Posterior cingulate gyrus (tissue), 11 donors: ENCODE measurements at places on chromosomes 6 and 20.
A peak's percentile ranks its signal among the peaks of the same experiment; 100 is the strongest.

DNA sequence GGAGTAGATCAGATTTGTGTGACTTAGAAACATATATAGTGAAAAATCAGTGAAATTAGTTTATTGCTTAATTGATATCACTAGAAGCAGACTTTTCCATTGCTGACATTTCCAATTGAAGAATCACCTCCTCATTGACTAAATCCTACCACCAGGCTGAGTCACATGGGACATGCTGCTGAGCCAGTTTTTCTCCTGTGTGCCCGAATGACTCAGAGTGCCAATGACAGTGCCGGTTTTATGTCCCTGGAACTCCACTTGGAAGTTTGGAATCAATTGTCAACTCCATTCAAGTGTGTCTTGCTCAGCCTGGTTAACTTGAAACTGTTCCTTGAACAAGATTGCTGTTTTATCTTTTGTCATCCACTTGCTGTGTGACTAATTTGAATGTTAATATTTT lies 316.1 kb upstream of the PRDM1 start:
- no peak for DNase-seq

- DNase-seq: no peak
Measured at GRCh38 chr6:3304500-3305215, 45.9 kb downstream of the PSMG4 start.

DNA sequence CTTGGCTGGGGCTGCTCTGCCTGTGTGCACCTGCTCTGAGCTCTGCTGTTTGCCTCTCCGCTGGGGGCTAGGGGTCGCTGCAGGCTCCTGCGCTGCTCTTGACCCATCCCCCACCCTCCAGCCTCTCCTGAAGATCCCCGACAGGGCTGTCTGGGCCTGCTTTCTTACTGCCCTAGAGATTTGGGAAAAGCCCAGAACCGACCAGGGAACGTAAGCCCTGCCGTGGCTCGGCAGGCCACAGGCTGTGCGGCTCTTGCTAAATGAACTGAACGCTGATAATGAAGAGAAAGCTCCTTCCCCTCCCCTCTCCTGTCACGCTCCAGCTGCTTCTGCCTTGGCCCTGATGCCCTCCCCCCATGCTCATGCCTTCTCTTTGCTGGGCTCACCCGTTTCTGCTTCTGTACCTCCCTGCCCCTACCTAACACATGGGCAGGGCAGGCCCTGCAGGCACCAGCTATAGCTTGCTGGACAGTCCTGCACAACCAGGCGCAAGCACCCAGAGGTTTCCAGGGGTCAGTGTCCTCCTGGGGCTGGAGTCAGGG lies 32.0 kb upstream of the PCMTD2 start:
- peak; percentile 91 for DNase-seq

DNA sequence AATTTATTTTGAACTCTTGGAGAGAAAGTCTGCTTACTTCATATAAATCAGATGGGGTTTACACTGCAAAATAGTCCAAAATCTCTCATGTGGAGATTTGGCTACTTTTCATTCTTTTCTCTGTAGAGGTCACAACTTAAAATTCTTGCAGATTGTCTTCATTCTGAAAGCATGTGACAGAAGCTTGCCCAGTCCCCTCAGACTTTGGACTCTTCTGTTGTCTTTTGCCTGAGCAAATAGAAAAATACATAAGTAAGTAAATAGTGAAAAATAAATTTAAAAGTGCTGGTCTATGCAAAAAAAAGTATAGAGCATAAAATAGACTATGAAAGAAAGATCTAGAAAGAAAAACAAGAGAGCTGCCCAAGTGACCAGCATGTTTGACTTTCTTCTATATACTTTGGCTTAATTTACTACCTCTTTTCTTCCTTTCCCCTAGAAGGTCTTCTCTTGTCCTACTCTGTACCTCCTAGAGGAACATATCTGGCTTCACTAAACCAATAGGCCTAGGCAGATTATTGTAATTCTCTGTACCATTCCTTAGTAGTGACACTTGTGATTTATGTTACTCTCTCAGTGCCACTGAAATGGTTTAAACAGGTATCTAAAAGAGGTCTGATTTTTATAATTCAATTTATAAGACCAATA lies 260.9 kb downstream of the TENT5A start:
- DNase-seq: no peak

DNA sequence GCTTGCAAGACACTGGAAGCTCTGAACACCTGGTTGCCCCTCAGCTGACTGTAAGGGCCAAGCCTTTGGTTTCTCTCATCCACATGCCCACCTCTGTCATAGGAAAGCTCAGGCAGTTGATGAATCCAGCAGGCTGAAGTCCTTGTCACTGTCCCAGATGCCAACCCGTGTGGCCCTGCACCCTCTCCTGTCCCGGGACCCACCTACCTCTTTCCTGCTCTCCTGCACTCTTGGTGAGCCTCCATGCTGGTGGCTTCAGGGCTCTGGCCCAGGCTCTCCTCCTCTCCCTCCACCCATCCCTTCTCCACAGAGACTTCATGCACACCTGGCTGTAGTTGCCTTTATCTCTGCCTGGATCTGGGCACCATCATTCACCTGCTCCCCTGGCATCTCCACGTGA lies 4.0 kb upstream of the GID8 start:
- DNase-seq: no peak

DNA sequence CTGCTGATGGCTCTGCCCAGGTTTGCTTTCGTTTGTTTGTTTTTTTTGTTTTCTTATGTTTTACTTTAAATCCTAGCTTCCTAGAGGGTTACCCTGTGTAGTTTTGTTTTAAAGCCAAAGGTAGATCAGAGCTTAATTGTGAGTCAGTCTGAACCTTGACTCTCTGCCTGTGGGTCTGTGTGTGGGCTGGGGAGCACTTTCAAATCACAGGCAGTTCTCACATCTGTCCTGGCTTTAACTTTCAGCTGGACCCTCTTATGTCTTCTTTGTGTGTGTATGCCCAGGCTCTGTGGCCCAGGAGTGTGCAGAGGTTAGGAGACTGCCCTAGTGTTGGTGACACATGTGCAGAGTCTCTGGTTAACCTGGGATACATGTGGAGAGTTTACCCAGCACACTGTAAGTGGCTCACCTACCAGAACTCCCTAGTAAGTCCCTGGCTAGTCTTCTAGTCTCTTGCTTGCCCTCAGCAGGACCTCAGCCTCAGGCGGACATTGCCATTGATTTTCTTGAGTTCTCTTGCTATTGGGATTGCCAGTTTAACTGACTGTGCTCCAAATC lies 19.0 kb downstream of the HIVEP1 start:
- DNase-seq: no peak

DNA sequence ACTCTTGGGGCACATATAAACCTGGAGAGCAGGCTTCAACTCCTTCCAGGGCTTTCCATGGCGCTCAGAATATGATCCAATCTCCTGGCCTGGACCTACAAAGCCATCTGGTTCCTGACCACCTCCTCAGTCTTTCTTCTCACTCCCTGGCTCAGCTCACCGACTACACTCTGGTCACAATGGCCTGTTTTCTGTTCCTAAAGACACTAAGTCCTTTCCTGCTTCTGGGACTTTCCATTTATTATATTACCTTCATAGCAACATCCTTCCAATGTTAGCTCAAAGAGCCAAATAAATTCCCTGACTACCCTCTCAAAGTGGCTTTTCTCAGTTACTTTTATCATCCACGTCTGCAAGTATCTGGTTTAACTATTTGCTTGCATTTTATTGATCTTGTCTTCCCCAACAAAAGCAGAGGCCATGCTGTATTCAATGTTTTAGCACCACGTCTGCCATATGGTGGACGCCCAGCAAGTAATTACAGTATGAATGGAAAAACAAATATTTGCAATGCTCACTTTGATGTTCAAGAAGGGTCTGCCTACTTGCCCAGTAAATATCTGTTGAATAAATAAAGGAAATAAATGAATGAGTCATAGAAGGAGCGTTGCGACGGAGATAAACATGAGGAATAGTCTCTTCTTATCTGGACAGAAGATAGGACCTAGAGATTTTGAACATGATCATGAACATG lies 328.4 kb downstream of the ESR1 start:
- no peak for DNase-seq

GRCh38 chr6:19839237-19839546 lies 2.0 kb downstream of the ID4 start:
- DNase-seq: no peak

DNA sequence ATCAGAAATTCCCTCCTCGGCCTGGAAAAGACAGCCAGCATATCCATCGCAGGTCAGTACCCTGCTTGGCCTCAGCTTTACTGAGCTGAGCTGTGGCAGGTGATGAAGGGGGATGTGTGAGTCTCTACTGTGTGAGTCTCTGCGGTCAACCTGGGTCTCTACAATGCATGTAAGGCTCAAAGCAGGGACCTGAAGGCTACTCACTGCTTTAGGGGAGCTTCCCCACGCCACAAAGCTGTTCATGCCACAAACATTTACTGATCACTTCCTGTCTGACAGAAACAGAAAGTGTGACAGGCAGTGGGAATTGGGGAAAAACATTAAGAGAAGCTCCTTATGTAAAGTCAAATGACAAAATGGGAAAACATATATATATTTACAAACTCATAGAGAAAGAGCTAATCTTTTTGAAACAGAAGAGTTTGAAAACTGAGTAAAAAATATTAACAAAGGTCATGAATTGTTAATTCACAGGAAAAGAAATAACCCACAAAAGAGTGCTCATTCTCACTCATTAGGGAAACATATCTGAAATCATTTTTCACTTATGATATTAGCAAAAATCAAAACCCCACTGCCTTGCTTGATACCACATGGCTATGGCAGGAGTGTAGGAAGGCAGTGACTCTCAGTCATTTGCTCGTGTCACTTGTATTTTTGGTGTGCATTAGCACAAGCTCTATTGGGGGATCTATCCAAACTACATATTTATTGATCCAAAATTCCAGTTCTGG lies 5.8 kb downstream of the BTN3A3 start:
- no peak for DNase-seq

DNA sequence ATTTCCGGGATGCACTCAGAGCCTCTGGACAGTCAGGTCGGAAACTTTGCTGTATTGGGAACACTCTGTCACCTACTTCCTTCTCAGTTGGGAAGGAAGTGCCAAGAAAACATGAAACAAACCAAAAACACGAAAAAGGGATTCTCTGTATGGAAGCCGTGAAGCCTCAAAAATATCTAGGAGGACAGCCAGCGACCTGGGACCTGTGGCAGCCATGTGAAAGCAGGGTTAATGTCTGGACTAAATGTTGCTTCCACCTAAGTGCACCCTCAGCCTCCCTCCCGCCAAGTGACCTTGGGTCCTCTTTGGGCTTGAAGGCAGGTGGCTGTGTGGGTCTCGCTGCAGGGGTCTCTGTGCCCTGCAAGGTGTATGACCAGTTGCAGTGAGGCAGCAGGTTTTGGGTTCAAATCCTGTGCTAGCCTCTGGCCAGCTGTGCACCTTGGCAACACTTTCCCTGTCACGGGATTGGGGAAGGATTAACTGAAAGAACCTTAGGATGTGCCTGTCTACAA lies 851 bp downstream of the MAVS start:
- DNase-seq: no peak

DNA sequence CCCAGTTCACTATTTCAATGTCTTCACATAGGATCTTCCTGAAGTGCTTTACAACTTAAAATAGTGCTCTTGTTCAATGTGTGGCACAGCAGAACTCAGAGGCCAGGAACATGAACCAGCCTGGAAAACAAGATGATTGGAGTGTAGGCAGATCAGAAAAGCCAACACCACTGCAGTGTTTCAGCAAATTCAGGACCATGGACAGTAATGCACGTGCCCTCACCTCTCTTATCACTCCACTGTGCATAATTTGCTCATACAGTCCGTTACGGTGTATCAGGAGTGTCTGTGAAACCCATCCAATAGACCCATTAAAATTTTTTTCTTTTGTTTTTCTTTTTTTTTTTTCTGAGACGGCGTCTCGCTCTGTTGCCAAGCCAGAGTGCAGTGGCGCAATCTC lies 27.6 kb upstream of the HACE1 start:
- DNase-seq: no peak

GRCh38 chr6:49524541-49524940 lies 24.8 kb downstream of the GLYATL3 start:
- no peak for DNase-seq

DNA sequence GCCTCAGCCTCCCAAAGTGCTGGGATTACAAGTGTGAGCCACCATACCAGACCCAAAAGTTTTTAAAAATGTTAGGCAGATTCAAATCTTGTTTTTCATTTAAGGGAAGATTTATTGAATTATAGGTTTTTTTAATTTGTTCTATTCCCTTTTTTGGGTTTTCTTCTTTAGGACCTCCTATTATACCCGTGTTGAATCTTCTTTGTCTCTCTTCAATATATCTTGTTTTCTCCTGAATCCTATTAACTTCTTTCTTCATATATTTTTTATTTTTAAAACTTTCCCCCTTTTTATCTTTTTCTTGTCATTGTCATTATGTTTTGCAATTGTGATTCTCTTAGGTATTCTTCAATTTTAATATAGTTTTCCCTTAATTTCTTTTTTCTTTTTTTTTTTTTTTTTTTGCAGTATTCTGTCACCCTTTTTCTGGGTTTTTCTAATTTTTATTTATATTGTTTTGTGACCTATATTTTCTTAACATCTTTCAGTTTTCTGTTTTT lies 45.9 kb upstream of the NOP56 start:
- DNase-seq: no peak

- DNase-seq: no peak
Measured at GRCh38 chr6:12170351-12171092, 119.6 kb upstream of the EDN1 start.

GRCh38 chr6:114284281-114284680 lies 58.5 kb downstream of the HS3ST5 start:
- no peak for DNase-seq

DNA sequence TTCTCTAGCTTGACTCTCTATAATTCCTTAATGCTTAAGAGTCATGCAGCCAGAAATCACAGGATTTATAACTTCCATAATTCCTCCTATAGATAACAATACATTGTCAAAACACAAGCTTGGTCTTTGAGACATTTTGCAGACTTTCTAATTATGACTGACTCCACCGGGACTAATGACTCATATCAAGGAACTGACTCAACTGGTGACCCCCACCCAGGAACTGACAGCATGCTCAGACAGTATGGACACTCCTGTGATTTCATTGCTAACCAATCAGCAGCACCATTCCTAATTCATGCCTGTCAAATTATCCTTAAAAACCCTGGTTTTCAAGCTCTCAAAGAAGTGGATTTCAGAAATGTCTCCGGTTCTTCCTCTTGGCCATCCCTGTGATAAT lies 670.5 kb upstream of the IMPG1 start:
- DNase-seq: no peak
